Stimulated activated CD8-positive, alpha-beta memory T cell treated with anti-CD3 and anti-CD28 coated beads, Interleukin-7, amount 100 ng/mL, for 1 hour (primary cell): ENCODE measurements at places on chromosomes 4 and X.

- no peak for DNase-seq
Observed at GRCh38 chr4:148048598-148048997, 316.7 kb downstream of the ARHGAP10 start.

DNA sequence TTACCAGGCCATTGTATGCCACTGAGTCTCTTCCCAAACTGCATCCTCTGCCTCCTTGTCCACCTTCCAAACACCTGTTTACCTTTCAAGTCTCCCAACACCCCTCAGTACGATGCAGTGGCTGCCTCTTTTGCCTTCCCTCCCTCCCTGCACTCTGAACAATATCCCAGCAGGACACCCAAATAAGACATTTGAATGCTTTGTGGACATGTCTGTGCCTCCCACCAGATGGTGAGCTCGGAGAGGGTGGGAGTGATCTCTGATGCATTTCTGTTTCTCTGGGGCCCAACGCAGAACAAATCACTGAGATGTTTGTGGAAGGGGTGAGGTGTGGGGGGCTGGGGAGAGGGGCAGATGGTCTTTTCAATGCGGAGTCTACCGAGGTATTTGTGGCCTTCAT, 33.4 kb downstream of the PJA1 start:
- DNase-seq = no peak

DNA sequence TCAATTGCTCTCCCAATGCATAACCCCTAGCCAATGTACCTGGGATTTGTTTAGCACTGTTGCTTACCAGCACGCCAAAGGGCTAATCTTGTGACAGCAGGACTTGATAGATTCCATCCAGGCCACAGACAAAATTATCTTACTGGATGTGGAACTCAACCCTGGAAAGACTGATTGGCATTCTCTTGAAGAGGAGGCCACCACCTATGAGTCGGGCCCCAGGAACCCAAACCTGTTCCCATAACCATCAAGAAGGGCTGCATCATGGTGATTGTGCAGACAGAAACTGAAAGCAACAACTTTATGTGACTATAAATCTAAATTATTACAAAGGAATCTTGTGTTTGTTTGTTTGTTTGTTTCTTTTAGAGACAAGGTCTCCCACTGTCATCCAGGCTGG, 19.9 kb upstream of the TMEM255A start:
- DNase-seq = no peak

DNA sequence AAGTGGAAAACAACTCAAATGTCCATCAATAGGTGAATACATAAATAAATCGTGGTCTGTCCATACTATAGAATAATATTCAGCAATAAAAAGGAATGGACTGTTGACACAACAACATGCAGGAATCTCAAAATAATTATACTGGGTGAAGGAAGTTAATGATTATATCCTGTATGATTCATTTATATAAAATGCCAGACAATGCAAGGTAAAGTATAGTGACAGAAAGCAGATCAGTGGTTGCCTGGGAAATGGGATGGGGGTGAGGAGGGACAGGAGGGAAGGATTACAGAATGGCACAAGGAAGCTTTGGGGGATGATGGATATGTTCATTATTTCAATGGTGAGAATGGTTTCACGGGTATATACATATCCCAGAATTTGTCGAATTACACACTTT, 12.3 kb downstream of the PYURF start:
- DNase-seq = no peak

DNA sequence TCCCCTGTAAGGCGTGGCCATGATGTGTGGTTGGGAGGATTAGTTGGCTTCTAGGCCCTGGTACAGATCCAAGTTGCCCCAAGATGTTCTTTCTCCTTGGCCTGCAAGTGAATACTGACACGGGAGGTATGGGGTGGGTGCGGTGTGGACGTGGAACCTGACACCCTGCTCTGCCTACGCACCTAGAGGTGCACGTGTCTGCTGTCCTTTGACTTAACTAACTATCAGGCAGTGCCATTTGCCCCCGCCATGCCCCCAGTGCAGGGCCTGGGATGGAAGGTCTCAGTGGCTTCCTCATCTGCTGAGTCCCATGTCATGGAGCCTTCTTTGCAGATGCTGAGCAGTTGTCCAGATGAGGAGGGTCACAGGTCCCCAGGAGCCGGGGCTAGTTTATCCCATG, 90.8 kb downstream of the PSAPL1 start:
- DNase-seq = no peak

- no peak for DNase-seq
Observed at GRCh38 chr4:98289375-98289774, 28.2 kb downstream of the RAP1GDS1 start.

DNA sequence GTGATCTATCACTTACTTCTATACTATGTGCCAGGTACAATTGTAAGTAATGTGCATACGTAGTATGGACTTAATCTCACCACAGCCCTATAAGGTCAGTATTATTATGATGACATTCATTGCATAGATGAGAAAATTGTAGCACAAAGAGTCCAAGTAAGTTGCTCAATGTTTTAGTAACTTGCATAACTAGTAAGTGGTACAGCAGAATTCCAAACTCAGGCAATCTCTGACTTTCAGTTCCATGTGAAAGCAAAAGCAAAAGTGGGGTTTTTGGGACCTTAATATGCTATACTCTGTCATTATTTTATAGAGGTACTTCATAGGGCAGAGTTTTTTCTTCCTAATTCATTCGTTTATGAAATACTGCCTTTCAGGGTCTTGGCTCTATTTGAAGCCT, 188.8 kb upstream of the VEGFC start:
- DNase-seq = no peak

DNA sequence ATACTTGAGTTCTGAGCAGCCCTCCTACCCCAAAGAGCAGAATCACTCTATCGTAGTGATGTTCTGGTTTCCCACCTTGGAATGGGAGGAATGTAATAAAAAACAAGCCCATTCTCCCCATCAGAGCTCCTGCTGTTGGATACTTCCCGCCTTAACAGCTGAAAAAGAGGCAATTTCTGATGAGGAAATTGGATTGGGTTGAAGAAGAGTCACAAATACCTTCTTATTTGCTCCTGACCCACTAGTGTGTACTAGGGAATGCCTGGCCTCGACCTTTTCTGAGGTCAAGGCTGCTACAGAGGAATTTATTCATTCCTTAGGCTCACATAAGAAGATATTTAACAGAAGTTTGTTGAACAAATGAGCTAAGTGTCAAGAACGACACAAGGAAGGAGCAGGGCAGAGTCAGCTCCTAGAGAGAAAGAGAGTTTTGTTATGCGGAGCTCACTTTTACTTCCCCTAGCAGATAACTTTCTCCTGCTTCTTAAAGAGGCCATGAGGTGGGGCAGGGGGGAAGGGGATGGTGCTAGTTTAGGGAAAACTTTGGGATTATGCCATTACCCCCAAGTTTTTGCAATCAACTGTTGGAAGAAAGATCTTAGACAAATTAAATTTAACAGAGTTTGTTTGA, 273.8 kb upstream of the CLNK start:
- no peak for DNase-seq

DNA sequence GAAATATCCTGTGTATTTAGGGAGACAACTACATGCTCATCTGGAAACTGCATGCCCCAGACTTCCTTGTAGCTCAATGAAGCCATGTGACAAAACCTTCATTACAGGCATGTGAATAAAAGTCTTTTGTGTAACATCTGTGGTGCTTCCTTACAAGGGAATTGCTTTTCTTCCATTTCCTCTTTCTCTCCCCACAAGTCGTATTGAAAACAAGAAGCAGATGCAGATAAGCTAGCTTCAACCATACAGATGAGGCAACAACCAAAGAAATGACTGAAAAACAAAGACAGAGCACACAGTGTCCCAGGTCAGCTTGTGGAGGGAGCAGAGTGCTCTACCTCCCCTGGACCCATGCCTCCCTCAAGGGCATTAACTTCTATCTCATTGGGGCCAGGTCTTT, 115.8 kb upstream of the INPP4B start:
- DNase-seq = no peak

- DNase-seq = no peak
Observed at GRCh38 chrX:128698573-128699181, 646.5 kb upstream of the ACTRT1 start.

- DNase-seq = no peak
Observed at GRCh38 chr4:15270201-15270600, 157.6 kb upstream of the C1QTNF7 start.

- DNase-seq = no peak
Observed at GRCh38 chr4:71304289-71304850, 34.5 kb upstream of the SLC4A4 start.

DNA sequence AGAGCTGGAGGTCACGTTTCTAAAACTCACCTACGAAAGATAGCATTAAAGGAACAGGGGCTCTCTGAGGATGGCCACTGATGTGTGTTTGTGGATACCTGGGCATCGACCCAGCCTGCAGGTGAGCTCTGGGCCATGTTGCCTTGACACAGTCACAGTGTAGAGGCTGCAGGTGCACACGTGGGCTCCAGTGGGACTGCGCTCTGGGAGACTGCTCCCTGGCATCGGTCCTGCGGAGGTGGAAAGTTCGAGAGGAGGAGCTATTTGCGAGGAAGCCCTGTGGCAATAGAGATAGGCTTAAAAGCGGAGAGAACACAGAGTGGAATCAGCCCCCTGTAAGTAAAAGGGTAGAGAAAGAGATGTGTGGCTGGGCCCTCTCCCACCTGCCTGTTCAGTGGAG, 12.3 kb upstream of the TADA2B start:
- no peak for DNase-seq
